B cell (primary cell): ENCODE measurements at places on chromosomes 3 and 15.

- no peak for DNase-seq
Measured at GRCh38 chr3:23489300-23490158, 286.4 kb downstream of the UBE2E2 start.

- no peak for DNase-seq
Measured at GRCh38 chr3:53320697-53321096, 26.6 kb downstream of the DCP1A start.

- no peak for DNase-seq
Measured at GRCh38 chr15:29433507-29434248, 164.1 kb upstream of the NSMCE3 start.

DNA sequence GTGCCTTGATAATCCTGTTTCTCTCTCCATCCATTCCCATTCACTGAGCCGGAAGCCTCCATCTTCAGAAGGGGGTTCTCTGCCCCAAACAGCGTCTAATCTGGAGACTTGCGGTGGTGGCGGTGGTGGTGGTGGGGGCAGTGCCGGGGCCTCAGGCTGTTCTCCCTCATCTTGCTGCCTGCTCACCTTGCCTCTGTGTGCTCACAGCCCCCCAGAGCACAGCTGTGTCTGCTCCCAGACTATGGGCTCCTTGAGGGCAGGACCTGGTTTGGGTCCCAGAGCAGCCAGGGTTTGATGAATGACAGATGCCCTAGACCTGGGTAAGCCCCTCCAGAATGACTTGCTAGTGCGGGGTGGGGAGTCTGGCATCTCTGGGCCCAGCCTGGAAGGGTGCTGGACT is 430 bp upstream of the PSTPIP1 start:
- no peak for DNase-seq

- DNase-seq, result no peak
Measured at GRCh38 chr15:38066612-38067011, 132.2 kb downstream of the TMCO5A start.
